ENCODE measurements at places on chromosomes 4 and X.

- no peak for DNase-seq
These were observed 12.1 kb upstream of the PORCN start for GRCh38 chrX:48496660-48497059.

DNA sequence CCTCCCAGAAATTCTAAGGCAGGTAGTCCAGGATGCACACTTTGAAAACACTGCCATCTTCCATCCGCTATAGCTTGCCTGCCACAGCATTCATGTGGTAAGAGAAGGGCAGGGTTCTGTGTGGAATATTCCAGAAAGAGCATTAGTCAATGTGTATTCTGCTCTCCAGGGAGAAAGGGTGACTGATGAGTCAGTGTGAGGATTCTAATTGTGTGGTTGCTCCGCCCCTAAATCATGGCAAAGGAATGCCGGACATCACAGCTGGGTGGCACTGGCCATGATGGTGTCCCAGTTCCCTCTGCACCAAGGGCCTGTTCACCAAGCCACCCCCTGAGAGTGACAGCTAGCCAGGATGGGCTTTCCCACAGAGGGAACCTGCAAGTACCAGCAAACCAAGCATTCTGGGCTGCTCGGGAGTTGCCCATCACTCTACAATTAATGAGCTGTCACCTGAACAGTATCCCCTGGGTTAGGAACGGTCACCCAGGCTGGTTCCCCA lies 9.5 kb downstream of the IDS start:
- DNase-seq, result no peak

GRCh38 chrX:42237956-42238355 lies 314.6 kb upstream of the CASK start:
- DNase-seq, result no peak

- no peak for DNase-seq
These were observed at the start of gene PHKA2 for GRCh38 chrX:18983666-18984380. Gene PHKA2, minus strand, starts transcription at chrX:18984114. Its CDS starts 182 bp downstream, at chrX:18983932.

GRCh38 chrX:122982521-122982920 lies 201.6 kb upstream of the GRIA3 start:
- no peak for DNase-seq

- DNase-seq, result no peak
These were observed 6.4 kb downstream of the SLC25A6 start for GRCh38 chrX:1385253-1386223.

DNA sequence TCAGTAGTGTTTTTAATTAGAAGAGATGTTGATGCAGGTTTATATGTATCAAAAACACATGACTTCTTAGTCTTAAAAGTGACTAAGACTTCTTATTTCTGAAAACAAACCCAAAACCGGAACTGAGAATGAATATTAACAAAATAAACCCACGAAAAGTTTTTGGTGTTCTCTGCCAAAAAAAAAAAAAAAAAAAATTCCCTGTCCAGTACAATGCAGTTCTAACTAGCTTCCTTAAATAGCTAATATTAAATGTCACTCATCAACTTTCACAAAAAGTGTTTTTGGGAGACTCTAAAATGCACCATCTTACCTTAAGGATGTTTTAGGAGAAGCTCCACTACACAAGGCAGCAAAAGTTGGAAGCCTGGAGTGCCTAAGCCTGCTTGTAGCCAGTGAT lies 2.0 kb downstream of the ANKRD37 start:
- DNase-seq, result no peak

GRCh38 chrX:131907488-131908314 lies 115.4 kb upstream of the STK26 start:
- DNase-seq, result no peak

GRCh38 chr4:30436394-30436793 lies 283.8 kb upstream of the PCDH7 start:
- DNase-seq, result no peak

Data from GM20000 (cell line).